ENCODE measurements at places on chromosomes 1 and 21.

DNA sequence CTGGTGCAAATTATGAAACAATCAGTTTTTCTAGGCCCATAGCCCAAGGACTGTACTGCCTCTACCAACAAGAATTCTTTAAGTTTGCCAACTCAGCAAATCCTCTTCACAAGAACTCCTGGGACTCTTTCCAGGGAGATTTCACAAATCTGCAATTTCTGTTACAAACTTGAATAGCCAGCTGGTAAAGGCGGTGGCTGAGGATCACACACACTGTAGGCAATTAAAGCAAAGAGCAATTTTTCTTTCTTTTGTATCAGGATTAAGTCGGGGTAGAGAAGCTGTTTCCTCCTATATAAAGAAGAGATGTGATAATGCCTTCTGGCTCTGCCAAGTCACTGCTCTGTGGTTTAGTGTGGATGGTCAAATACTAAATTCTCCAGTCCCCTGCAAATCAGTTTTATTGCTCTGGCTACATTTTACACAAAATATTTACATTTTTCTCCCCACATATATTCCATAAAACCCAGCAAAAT is 1.7 kb downstream of the ALDH9A1 start:
- DNase-seq = no peak

- DNase-seq = no peak
Measured at GRCh38 chr1:153679337-153680119, 1.0 kb downstream of the NPR1 start.

GRCh38 chr1:233289676-233290075 is 5.8 kb downstream of the PCNX2 start:
- no peak for DNase-seq

DNA sequence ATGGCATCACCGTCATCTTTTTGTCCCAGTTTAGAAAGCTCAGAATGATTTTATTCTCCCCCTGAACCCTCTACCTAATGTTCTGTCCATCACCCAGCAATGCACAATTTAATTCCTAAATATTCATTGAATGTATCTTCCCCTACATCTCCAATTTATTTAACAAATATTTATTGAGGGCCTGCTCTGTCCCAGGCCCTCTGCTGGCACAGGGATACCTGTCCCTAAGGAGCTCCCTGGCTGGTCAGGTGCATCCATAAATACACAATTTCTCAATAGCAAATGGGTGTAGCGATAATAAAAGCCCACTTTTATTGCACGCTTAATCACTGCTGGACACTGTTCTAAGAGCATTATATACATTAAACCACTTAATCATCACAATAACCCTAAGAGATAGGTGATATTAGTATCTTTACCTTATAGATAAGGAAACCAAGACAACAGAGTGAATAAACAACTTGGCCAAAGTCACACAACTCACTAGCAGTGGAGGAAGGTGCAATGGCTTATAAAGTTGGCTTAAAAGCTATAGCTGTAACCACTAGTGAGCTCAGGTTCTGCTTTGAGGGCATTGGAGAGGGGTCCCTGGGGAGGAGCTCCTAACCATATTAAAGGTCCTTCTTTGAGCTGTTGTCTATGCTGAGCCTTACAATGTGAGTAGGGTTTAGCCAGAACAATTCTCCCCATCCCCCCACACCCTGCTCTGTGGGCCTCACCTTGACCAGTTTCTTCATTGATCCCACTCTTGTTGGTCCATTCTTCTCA is 126.3 kb upstream of the JUN start:
- DNase-seq = no peak

DNA sequence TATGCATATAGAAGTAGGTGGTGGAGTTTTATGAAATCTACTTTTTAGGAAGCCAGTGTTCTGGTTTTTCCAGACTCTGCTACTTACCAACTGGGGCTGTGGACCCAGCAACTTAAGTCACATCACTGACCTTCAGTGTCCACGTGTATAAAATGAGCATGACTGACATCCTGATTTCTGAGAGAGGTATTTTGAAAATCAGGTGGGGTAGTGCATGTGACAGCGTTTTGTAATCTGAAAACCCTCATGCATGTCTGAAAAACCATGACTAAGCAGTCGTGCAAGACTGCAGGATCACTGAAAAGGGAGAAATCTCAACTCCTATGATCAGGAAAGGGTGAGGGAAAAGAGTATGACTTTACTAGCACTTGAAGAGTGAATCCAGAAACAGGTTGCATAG is 26.1 kb downstream of the CR1L start:
- no peak for DNase-seq

DNA sequence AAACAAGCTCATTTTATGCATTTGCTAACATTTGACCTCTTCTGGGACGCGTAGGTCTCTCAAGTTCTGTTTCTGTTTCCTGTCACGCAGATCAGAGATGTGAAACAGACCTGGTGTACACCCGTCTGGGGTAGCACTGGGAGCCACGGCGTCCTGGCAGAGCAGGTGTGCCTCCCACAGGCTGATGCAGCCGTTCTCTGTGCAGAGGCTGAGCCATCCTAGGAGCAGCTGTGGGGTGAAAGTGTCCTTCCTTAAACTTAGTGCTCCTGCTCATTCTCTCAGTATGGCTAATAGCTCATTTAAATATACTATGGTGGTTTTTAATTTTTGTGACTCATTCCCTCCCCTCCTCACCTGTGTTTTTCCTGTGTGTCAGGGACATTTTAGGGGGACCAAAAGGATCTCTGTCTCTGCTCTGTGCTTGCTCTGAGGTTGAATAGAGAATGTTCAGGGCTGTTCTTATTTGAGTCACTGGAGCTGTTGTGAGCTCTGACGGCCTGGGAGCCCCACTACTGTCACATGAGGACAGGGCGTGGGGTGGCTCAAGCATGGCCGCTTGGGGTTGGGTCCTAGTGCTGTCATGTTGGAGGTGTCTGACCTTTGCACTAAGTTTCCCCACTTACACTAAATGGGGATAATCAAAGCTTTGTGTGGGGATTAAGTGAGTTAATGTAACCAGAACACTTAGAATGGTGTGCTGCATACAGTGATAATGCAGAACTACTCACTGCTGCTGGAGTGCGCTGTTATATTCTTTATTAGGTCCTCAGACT is 43.0 kb downstream of the GALNT2 start:
- DNase-seq = no peak

GRCh38 chr1:206782448-206782847 is 10.2 kb upstream of the IL10 start:
- DNase-seq = no peak

GRCh38 chr1:55213151-55213884 is 1.8 kb downstream of the USP24 start:
- DNase-seq = no peak

GRCh38 chr1:181015251-181015615 is 7.4 kb downstream of the STX6 start:
- DNase-seq = no peak

DNA sequence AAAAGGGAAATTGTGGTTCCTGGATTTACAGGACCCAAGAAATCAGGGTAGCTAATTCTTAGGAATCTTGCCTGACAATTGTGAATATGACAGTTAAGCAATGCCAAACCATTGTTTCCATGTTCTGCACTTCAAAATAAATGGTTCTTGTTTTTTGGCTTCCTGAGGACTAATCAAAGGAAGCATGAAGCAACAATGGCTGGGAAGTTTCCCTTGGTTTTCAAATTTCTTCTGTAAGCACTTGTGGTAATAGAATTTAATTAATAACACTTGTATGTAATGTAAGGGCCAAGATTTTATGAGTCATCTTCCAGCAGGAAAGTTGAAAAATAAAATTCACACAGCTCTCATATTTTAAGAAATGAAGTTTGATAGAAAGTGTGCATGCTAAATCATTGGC is 31.7 kb downstream of the JAM2 start:
- DNase-seq = no peak

DNA sequence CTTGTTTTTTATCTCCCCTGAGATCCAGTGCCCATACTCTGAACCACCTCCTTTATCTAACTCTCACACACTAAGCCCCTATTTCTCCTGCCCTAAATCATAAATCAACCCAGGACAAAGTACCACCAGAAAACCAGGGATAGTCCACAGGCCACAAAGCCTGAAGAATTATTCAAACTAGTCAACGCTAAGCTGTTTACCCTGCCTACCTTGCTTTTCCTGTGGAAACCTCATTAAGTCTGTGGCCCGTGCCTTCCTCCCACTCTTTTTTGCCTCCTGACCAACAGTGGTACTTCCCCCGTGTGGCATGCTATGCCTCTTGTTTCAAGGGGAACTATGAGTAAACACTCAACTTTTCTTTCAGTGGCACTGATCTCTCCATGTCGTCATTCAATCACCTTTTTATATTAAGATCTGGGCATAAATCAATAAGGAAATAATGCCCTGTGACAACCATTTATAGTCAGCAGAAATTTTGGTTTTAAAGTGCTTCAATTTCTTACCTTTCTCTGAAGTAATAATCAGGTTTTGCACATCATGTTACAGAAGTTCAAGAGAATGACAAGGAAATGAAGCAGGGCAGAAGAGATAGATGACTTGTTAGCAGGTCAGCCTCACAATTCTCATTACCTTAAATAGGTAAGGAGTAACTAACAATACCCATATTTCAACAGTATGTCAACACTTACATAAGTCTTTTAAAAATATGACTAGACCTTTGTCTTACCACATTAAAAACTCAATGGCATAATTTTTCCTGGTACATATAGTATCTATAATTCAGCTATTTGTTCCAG is 32.1 kb downstream of the EYA3 start:
- DNase-seq = no peak

- DNase-seq = no peak
Measured at GRCh38 chr1:182143825-182144645, 82.5 kb upstream of the ZNF648 start.

- DNase-seq = no peak
Measured at GRCh38 chr1:8201331-8201861, 116.5 kb upstream of the SLC45A1 start.

GRCh38 chr21:25304611-25305010 is 302.7 kb downstream of the MRPL39 start:
- DNase-seq = no peak

- no peak for DNase-seq
Measured at GRCh38 chr1:37448691-37449417, 25.5 kb upstream of the ZC3H12A start.
